ENCODE measurements at places on chromosomes 5 and 9.

DNA sequence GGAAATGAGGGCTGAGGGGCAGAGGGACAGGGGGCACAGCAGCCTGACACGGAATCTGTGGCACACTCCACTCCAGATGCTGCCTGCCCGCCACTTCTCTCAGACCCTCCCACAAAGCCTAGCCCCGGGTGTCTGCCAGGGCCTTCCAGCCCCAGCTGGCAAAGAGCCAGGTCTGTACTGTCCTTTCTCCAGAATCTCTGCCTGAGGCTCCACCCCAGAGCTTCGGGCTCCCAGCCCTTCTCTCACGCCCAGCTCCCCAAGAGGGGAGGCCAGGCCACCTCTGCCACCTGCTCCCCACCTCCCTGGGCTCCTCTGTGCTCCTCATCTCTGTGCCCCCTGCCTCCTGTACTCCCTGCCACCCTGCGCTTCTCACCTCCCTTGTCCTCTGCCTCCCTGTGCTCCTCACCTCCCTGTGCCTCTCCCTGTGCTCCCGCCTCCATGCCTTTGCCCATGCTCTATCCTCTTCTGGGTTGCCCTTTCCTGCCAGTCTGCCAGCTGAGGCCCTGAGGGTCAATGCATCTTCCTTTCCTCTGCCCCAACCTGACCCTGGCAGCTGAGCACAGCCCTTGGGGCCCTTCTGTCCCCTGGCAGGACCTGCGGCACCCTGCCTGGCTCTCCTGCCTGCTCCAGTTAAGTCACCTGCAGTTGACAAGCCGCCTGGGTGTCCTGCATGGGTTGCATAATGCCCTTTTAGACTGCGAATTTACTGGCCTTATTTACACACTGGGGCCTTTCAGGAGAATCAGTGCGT, 36.4 kb downstream of the RASGEF1C start:
- no peak for DNase-seq

GRCh38 chr5:80998590-80998979, 38.4 kb downstream of the RASGRF2 start:
- no peak for DNase-seq

- no peak for DNase-seq
Measured at GRCh38 chr9:431701-432100, 217.0 kb downstream of the DOCK8 start.

- no peak for DNase-seq
Measured at GRCh38 chr5:157366741-157367674, 93.0 kb upstream of the NIPAL4 start.

DNA sequence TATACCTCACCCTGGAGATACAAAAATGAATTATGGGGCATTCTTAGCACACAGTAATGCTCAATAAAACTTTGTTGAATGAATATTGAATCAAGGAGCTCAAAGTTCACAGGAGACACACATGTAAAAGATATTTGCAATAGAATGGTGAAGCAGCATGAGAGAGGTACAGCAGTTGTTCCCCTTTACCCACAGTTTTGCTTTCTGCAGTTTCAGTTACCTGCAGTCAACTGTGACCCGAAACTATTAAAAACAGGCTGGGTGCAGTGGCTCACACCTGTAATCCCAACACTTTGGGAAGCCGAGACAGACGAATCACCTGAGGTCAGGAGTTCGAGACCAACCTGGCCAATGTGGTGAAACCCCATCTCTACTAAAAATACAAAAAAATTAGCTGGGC, 2.4 kb upstream of the OR5C1 start:
- no peak for DNase-seq

GRCh38 chr5:3715062-3715461, 119.4 kb downstream of the IRX1 start:
- DNase-seq = no peak

DNA sequence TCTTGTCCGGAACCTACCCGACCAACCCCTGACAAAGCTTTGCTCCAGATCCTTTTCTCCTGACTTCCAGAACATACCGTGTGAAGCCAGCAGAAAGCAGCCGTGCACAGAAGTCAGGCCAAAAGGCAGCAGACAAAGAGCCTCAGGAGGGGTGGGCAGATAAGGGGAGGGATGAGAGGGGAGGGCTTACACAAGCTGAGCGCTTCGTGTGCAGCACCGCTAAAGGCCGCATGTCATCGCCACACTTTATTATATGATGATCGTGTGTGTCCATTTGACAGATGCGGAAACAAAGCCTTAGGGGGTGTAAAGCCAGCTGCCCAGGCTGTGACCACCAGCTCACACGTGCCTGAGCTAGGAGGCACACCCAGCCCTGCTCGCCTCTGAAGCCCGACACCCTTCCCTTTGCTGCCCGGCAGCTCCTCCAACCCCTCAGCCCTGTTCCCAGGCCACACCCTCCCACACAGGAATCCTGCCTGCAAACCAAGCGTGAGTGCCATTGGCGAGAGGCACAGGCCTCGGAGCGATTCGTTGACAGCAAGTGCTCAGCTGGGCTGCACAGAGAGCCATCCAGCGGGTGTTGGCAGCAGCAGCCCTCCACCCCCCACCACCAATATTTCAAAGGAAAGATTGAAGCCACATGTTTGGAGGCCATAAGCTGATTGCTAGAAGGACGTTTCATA, 170.5 kb upstream of the SMIM23 start:
- no peak for DNase-seq

- no peak for DNase-seq
Measured at GRCh38 chr9:70531311-70531710, 116.9 kb upstream of the KLF9 start.

Measured in stimulated activated CD8-positive, alpha-beta memory T cell treated with anti-CD3 and anti-CD28 coated beads, Interleukin-2, amount 100 ng/mL, for 1 hour (primary cell).